GM10248 (cell line): ENCODE measurements at places on chromosomes 11 and 22.
A peak's percentile ranks its signal among the peaks of the same experiment; 100 is the strongest.

- DNase-seq = no peak
These were observed 2.1 kb upstream of the SMIM38 start for GRCh38 chr11:69153661-69154060.

DNA sequence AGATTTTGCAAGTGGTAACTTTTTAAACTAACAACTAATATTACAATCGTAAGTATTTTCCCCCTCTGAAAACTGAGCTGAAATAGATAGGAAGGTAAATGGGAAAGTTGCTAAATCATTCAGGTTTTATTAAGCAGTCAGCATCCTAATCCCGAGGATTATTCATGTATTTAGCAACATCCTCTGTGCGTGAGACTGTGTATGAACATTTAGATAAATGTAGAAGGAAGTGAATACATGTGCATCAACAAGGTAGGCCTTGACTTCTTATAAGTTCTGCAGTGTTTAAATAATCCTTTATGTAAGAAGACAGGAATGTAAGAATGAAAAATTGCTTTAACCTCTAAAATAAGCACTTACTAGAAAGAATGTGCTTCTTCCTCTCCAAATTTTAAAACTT lies 745.9 kb upstream of the TENM4 start:
- no peak for DNase-seq

GRCh38 chr11:20132667-20133039 lies 27.6 kb downstream of the DBX1 start:
- DNase-seq = no peak

DNA sequence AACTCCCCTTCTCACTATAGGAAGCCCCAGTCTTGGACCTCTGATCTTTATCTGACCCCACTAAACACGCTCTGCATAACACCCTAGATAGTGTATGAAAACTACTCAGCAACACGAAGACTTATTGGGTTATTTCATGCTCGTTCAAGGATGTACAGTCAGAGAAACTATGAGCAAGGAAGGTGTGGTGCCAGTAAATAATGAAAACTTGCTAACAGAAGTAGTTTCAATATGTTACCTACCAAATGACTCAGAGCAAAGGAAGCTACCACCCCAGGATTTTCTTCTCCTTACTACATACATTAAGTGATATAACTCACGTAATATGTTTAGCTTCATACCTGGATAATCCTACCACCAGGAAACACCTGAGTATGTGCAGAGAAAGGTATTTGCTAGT lies 25.9 kb upstream of the LYVE1 start:
- no peak for DNase-seq

- no peak for DNase-seq
These were observed 21.5 kb upstream of the CBX7 start for GRCh38 chr22:39173787-39174497.

DNA sequence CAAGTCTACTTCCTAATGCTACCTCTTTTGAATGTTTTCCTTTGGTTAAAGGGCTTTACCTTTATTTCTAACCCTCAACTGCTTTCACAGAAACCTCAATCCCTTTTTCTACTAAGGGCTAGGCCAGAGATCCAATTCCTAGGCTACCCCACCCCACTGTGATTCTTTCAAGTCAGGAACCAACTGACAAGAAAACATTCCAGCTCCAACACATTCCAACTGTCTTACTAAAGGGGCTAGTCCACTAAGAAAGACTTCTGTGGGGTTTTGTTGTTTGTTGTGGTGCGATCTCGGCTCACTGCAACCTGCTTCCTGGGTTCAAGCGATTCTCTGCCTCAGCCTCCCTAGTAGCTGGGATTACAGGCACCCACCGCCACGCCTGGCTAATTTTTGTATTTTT lies 151.3 kb downstream of the APOL5 start:
- no peak for DNase-seq

DNA sequence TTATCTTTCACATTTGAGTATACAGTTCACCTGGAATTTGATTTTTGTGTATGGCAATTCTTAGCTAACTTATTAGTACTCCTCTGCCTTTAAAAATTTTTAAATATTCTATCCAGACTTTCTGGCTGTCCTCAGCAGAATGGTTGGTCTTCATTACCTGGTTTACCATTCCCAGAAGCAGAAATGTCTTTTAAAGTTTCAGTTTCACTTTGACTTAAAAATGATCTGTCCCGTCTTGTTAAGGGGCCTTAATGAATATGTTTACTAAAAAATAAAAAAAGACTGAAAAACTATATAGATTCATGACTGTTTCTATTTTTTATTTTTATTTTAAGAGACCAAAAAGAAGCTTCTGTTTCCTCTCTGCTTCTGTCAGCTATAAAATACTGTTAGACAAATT lies 70.5 kb upstream of the TNRC6B start:
- DNase-seq = peak; percentile 36

- no peak for DNase-seq
These were observed 55.3 kb downstream of the CACNA1I start for GRCh38 chr22:39625569-39626537.

DNA sequence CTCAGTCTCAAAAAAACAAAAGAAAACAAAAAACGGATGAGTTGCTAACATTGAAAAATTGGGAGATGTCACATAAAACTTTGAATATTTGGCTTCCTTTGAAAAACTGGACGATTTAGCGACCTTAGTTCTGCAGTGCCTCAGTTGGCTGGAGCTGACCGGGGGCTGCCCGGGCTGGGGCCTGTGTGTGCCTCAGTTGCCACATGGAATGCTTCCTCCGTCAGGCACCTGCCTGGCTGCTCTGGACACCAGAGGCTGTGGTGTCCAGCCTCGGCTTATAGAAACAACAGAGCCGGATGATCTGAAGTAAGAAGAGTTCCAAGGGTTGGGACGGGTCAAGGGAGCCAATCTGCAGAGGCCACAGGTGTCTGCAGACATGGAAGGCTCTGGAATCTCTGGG lies 50.2 kb downstream of the CACNG2 start:
- no peak for DNase-seq

DNA sequence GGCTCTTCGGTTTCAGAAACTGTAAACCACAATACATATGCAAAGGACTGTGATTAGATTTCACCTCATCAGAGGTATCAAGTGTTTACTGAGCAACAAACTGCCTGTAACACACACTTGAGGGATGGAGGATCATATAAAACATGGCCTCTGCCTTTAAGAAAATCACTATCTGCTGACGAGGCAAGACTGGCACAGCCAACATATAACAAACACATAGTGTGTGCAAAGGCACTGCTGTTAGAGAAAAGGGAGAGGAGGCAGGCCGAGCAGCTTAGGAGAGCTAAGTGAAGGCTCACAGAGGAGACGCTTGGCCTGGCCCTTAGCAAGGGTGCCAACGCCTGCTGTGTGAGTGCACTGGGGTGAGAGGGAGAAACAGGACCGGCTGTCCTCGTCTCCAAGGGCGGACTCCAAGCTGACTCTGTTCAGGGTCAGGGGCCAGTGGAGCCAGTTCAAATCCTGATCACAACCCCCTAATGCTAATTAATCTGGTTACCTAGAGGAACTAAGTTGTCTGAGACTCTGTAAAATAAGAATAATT lies 48.2 kb downstream of the LRFN4 start:
- DNase-seq = no peak

- no peak for DNase-seq
These were observed 35.1 kb downstream of the WT1 start for GRCh38 chr11:32400196-32400595.

DNA sequence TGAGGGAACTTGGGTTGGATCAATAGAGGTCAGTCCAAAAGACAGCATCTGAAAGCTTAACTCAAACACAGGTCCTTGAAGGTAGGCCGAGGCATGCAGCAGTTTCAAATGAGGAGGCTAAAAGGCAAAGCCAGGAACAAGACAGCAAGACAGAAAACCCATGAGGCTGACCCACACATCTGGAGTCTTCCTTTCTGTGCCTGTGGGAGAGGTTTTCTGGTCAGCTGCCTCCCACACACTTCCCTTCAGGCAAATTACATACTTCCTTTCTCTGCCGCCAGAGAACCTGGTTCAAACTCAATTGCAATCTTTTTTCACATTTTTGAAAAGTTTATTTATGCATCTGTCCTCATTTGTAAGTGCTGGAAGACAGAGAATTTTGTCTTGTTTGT lies 29.8 kb upstream of the CRTAM start:
- DNase-seq = peak; percentile 58

DNA sequence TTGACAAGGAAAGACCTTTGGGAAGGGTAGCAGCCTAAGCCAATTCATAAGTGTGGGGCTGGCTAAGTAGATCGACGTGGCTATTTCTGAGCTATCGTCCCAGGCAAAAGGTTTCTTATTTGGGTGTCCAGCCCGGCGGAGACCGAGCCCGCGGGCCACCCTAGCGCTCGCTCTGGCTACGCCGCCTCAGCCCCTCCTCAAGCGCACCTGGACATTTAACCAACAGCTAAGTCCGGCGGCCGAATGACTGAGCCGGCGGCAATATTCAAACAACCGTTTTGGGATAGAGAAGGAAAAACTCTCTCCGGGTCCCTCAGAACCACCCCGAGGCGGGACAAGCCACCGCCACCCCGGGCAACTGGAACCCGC lies 457 bp downstream of the RNF141 start:
- DNase-seq = no peak
